ENCODE measurements at places on chromosomes 3 and 15. TPM values are rescaled to one million over a fixed set of nuclear protein-coding genes. Genes with fewer than 3 reads are reported as not detected.
A peak's percentile ranks its signal among the peaks of the same experiment; 100 is the strongest.

BSN gene
- total RNA-seq = 0.27 TPM

LEKR1 gene
- 0.65 TPM for total RNA-seq

MST1R gene
- total RNA-seq = 1.8 TPM

PXYLP1 gene
- 10.8 TPM for total RNA-seq

SUSD5 gene
- total RNA-seq = 0.60 TPM

IL17RE gene
- 1.8 TPM for total RNA-seq

FAN1 gene
- total RNA-seq = 9.8 TPM

GOLGA8T gene
- 1.1 TPM for total RNA-seq

HGD gene
- total RNA-seq = not detected

PTPN9 gene
- 12.5 TPM for total RNA-seq

ARL8B gene
- 57.7 TPM for total RNA-seq

SETMAR gene
- 12.3 TPM for total RNA-seq

GASK1A gene
- total RNA-seq = 2.6 TPM

DNA sequence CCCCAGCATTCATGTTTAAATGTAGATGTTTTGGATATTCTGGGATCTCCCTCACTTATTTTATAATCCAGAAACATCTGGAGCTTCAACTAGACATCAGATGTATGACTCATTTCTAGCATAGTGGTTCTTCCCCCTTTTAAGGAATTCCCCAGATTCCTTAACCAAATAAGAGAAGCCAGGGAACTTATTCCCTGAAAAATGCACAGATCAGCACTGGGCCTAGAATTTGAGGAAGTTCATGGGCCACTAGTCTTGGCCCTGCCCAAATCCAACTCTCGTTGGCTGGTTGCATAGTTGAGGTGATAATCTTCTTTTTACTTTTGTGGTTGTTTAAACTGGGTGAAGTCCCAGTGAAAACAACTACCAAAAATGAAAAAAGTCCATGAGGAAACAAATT lies 20.4 kb downstream of the RARRES1 start:
- DNase-seq = no peak

DNA sequence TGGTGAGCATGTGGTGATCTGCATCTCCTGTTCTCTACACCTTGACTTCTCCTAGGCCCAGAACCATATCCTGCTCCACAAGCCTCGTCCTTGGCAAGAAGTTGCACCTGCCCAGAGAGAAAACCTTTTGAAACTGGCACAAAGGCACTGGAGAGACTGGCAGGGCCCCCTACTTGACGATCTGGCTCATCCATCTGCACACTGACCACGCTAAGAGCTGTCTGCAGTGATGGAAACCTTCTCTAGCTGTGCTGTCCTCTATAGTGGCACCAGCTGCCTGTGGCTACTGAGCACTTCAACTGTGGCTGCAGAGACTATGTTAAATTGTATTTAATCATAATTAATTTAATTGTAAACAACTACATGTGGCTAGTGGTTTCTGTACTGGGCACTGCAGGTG lies 26.2 kb upstream of the SRP14 start:
- no peak for DNase-seq

- no peak for DNase-seq
These were observed 48.6 kb upstream of the KLF13 start for GRCh38 chr15:31278061-31278445.

DNA sequence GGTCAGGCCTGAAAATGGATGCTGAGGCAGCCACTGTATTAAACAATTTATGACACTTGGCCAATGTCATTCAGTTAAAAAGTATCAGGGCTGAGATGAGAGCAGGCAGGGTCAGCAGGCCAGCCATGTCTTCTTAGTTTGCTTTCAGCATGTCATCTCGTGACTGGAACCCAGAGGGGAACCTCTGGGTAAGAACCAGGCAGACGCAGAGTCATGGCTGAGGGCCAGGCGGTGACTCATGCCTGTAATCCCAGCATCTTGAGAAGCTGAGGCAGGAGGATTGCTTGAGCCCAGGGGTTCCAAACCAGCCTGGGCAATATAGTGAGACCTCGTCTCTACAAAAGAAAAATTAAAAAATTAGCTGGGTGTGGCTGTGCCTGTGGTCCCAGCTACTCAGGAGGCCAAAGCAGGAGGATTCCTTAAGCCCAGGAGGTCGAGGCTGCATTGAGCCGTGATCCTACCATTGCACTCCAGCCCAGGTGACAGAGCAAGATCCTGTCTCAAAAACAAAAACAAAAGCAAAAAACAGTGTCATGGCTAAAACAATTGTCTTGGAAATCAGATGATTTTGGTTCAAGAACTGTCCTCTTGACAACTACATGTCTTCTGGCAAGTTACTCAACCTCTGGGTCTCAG lies 11.7 kb downstream of the BCL2L10 start:
- peak; percentile 79 for DNase-seq

- DNase-seq = no peak
These were observed 51.6 kb upstream of the CMTM8 start for GRCh38 chr3:32186876-32187275.

DNA sequence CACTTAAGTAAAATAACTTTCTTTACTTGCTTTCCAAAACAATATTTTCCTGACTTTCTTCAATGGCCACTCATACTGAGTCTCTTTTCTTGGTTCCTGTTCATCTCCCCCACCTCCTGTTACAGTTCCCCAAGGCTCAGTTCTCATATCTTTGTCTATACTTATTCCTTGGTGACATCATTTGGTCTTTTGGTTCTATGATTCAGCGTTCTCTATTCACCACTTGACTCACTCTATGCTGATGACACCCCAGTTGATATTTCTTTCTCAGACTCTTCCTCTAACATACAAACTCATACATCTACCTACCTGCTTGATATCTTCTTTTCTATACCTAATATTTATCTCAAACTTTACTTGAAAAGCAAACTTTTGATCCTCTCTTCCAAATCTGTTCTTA lies 85.0 kb upstream of the P3H2 start:
- DNase-seq = no peak

DNA sequence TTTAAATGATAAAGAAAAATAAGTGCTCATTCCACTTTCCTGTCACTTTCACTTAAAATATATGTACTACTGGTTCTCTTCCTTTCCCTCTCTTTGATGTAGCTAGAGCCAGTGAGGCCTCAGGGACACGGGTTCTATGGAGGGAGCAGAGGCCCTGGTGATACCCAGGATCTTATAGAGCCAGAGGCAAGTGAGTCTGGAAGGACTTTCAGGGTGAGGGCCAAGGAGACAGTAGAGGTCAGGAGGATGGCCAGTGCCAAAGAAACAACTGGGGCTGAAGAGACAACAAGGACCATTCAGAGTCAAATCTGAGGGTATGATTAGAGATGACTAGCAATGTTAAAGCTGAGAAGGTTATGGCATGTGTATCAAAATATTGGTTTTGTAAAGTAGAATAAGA lies 124.1 kb upstream of the GOLGA6L6 start:
- no peak for DNase-seq

GRCh38 chr3:185503521-185503920 lies 4.7 kb upstream of the TMEM41A start:
- DNase-seq = no peak

DNA sequence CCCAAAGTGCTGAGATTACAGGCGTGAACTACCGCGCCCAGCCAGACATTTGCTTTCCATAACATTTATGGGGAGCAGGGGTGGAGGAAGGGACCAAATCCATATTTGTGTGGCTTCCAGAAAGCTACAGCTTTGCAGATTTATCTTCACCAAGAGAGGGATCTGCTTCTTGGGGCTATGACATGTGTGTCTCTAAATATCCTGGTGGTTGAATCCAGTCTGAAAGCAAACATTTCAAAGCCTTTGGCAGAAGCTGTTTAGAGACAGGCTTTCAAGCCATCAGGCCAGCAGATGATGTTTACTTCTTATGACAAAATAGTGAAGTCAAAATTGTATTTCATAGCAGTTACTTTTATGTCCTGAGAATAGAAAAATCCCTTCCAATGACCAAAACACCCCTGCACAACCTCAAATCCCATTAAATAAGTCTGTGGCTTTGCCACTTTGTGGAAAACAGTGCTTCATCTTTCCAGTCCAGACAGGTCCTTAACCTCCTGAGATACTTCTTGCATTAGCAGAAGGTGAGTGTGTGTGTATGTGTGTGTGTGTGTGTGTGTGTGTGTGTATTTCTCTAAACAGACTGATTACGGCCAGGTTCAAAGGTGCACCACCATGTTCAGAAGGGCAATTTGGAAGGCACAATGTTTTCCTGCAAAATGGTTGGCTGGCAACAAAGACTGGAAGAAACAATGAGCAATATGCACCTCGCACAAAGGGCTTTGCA lies 191.4 kb upstream of the LRIG1 start:
- DNase-seq = no peak

DNA sequence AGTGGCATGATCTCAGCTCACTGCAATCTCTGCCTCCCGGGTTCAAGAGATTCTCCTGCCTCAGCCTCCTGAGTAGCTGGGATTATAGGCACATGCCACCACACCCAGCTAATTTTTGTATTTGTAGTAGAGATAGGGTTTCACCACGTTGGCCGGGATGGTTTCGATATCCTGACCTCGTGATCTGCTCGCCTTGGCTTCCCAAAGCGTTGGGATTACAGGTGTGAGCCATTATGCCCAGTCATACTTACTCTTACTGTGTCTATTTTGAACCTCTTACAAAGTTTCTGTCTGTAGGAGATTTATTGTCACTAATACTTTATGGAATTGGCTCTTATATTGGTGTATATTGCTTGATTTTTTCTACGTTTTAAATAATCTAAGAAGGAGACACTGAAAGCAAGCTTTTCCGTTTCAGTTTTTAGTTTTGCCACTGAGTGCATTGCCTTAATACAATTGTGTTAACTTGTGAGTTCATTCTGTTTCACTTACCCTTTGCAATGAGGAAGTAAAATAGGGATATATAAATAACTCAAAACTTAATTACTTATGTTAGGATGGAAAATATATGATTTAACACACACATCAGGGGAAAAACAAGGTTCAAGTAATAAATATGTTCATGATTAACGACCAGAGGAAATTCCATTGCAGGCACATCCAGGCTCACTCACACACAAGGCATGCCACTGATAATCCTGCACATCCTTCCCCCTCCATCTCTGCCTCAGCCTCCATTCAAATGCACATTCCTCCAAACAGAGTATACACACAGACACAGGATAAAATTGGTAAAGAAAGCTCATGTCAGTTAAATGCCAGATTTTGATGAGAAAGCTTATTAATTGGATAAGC lies 279.3 kb upstream of the RASGRP1 start:
- DNase-seq = no peak

GRCh38 chr15:41581110-41581509 lies 22.1 kb downstream of the TYRO3 start:
- no peak for DNase-seq

GRCh38 chr15:71784719-71785118 lies 25.6 kb upstream of the NR2E3 start:
- DNase-seq = no peak

GRCh38 chr3:128804811-128805155 lies 74.6 kb upstream of the ACAD9 start:
- DNase-seq = no peak

DNA sequence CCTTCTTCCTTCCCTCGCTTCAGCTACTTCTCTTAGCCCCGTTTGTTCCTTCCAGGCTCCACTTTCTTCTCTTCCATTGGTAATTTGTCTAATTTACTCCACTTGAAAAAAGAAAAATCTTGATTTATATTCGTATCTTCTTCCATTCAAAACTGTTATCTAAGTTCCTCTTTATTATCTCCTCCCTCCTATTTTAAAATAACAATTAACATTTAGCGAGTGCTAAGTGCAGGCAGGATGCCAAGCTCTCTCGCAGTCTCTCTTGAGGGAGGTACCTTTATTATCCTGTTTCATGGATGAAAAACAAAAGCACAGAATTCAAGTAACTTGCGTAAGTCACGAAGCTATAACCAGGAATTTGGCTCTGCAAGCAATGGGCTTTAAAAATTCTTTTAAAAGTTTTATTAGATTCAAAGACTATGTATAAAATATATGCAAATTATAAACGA lies 418.9 kb upstream of the NAALADL2 start:
- peak; percentile 40 for DNase-seq

GRCh38 chr15:94793207-94793606 lies 561.8 kb downstream of the MCTP2 start:
- no peak for DNase-seq

GRCh38 chr15:71451130-71451529 lies 335.9 kb downstream of the THSD4 start:
- DNase-seq = no peak

DNA sequence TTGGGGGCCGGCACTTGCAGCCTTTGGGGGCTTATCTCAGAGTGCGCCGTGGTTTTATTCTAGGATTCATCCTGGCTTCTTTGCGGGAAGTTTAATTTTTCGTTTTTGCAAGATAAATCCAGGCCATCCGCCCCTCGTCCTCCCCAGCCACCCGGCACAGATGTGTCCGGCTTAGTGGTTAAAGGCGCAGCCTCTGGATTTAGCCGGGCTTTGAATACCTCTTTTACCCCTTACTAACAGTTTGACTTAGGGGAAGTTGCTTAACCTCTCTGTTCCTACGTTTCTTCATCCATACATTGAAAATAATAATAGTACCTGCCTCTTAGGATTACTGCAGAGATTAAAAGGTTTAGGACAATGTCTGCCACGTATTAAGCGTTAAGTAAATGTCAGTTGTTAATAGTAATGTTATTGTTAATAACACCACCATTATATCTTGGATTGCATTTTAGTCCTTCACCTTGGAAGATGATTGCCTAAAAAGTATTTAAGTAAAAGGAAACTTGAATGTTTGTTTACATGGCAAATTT lies 714 bp downstream of the ECT2 start:
- DNase-seq = no peak

DNA sequence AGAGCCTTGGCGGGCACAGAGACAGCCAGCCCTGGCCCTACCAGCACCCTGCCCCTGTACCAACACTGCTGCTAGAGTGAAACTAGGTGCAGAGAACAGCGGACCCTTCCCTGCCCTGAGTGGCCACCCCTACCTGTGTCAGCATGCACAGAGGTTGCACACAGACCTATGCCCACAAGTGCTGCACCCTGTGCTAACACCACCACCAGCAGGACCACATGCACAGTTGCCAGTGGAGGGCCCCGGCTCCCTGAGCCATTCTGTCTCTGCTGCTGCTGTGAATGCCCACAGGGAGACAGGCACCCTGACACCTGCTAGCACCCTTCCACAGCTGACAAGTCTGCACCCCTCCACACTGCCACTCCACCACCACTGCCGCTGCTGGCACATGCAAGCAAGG lies 131.8 kb downstream of the NEK11 start:
- DNase-seq = no peak

Measured in left cardiac atrium (tissue), 4 donors.